ENCODE measurements at places on chromosomes 2 and 18. TPM values are rescaled to one million over a fixed set of nuclear protein-coding genes. Genes with fewer than 3 reads are reported as not detected.

Gene ANKRD30B
- total RNA-seq: not detected

DNA sequence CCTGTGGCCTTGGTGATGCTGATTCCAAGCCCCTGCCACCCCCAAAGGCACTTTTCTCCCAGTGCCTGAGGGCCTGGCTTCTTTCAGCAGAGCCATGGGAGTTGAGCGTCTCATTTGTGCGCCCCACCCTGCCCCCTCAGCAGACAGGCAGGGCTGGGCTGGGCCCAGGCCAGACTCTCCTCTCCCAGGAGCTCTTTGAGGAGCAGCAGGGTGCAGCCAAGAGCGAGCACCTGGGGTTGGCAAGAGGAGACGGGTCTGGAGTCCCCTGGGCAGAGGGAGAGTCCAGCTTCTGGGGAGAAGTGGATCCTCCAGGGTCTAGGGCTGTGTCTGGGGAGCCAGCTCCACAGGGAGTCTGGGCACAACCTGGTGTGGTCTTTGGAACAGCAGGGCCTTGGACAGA, 21.2 kb downstream of the NPPC start:
- no peak for DNase-seq

GRCh38 chr2:197069958-197070357, 143.5 kb upstream of the PGAP1 start:
- no peak for DNase-seq

DNA sequence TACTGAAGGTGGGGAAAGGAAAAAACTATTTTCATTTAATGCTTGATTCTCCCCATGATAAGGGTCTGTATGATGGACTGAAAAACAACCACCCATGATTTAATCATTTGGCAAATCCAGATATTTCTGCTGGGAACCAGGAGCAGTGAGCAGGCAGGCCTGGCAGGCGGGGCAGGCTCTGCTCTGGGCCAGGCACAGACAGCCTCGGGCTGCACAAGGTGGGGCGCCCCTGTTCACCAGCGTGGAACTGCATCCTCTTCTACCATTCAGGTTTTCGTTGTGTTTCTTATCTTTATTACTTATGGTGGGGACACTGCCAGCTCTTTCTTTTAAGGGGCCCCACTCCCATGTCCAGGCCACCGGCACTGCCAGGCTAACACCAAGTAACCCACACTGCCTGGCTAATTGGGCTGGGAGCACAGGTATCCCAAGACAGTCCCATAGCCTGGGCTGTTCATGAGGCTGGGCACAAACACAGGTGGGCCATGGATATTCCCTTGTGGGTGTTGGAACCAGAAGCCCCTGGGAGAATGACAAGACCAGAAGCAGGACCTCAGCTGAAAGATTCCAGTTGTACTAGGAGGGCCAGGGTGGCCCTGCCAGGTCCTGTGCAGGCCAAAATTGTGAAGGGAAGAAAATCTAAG, 57.1 kb upstream of the RALBP1 start:
- DNase-seq: no peak

GRCh38 chr18:63753676-63754075, 21.5 kb upstream of the SERPINB7 start:
- no peak for DNase-seq

- DNase-seq: no peak
Measured at GRCh38 chr2:99389371-99389770, 52.2 kb downstream of the EIF5B start.

GRCh38 chr2:107255744-107256143, 369.8 kb upstream of the ST6GAL2 start:
- DNase-seq: no peak
